KG1 (cell line): ENCODE measurements at places on chromosomes 4 and X.

- no peak for DNase-seq
Observed at GRCh38 chr4:8502836-8503585, 62.4 kb downstream of the TRMT44 start.

DNA sequence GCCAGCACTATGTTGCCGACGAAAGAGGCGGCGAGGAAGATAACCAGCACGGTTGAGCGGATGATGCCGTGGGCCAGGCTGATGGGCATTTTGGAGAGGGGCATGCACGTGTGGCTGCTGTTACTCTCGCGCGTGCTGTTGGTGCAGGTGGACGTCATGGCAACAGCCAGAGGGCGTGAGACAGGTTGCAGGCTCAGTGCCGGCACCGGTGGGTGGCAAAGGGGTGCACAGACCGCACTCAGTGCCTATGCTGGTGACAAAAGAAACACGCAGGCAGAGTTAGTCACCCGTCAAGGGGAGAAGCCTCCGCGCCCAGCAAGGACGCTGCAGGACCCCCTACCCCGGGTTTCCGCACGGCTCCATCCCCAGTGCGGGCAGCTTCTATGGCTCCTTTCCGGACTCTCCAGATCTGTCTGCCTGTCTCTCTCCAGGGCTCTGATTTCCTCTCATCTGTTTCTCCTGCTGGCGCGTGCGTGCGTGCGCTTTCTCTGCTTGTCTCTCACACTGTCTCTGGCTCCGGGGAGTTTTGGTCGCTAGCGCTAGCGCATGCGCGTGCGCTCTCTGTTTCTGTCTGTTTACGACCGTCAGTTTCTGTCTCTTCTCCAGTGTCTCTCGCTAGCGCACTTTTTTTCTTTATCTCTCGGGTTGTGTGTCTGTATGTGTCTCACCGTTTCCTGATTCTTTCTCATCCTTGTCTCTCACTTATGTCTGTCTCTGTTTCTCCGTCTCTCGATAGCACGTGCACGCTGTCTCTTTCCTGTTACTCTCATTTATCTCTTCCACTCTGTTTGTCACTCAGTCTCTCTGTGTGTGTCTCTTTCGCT is 2.1 kb downstream of the GPR101 start:
- no peak for DNase-seq

- DNase-seq: no peak
Observed at GRCh38 chrX:18985186-18985435, 1.2 kb upstream of the PHKA2 start.

GRCh38 chr4:24141836-24142235 is 252.0 kb upstream of the PPARGC1A start:
- DNase-seq: no peak

DNA sequence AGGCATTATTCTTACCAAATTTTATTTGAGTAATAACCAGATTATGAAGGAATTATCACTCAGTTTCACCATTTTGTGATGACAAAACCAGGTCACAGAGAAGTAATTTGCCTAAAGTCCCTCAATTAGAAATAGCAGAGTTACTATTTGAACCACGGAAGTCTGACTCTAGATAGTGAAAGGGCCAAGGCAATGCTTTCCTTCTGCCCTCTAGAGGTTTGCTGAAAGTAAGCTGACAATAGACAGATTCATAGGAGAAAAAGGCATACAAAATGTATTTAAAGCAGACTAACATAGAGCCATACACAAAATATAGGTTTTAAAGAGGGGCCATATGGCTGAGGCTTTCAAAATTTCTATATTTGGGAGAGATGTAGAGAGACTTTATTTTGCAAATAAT is 43.1 kb downstream of the CXXC4 start:
- DNase-seq: no peak

DNA sequence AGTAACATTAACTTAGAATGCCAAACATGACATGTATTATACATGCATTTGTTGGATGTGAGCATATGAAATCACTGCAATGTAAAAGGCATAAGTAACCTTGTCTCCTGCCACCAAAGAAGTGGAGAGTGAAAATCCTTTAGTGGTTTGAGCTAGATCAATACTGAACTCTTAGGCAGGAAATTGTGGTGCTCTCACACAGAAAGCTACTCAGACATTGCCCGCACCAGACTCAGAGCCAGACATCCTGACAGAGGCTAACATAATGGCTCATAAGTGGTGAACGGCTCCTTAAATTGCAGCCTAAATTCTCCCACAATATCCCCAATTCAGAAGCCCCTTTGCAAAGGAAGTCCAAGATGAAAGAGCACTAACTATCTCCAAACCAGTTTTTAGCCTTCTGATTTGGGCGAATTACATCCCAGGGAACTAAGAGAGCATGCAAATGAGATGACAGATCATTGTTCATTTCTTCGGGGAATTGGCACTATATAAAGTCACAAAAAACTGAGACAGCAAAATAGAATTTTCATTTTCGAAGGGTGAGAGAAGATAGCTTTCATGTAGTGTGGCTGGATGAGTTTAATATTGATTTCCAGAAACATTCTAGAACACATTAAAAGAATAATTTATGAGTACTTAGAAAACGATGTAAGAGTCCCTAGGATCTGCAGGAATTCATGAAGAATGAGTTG is 233.6 kb upstream of the RPS6KA3 start:
- DNase-seq: peak; percentile 2

- DNase-seq: no peak
Observed at GRCh38 chrX:45434231-45434630, 233.6 kb upstream of the DIPK2B start.

- DNase-seq: no peak
Observed at GRCh38 chrX:1213971-1214370, 1.5 kb upstream of the CRLF2 start.

- no peak for DNase-seq
Observed at GRCh38 chr4:14364953-14365536, 637.2 kb upstream of the CPEB2 start.

DNA sequence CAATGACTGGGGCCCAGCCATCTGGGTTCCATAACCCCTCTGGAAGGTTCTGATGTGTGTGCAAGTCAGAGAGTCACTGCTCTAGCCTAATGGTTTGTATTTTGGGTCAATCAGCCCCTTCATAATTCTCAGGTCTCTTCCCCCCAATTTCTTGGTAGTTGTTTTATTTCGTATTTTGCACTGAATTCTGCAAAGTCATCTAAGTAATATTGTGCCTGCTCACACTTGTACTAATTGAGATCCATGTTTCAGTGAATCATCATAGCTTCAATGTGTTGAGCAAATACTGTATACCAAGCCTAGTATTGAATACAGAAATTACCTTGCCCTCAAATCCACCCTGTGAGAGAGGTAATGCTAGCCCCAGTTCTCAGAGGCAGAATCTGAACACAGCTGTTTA is 28.0 kb upstream of the TBL1X start:
- DNase-seq: no peak

DNA sequence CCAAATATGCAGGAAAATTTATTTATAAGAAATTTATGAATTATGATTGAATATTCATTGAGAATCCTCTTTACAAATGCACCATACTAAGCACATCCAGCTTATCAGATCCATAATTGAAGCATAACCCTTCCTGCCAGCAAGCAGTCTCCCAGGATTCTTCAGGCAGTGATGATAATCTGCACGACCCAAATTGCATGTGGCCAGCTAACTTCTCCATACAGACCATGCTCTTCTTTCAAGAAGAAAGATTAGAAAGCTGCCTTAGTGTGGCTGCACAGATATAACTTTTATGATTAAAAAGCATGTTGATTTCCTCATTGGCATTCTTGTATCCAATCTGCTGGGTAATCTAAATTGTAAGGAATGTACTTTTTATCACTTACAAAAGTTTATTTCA is 3.3 kb upstream of the CBR4 start:
- no peak for DNase-seq

DNA sequence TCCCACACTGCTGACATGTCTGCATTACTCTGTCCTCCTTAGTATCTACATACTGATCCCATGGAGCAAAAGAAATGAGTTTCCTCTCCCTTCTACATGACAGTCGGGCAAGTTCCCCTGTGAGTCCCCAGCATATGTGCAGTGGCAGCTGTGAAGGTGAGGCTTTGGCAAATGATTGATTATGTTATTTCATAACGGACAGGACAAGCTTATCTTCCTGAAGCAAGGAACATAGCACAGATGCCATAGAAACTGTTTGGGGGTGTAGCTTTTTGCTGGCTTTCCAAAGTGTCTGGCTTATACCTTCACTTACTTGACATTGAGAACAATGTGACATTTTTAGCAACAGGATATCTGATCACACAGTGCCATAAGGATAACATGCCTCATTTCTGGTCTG is 136.8 kb upstream of the PDLIM3 start:
- no peak for DNase-seq

GRCh38 chr4:3388471-3389232 is 53.1 kb upstream of the HGFAC start:
- peak; percentile 20 for DNase-seq

GRCh38 chrX:9466736-9467135 is 1.9 kb downstream of the TBL1X start:
- DNase-seq: no peak

- DNase-seq: no peak
Observed at GRCh38 chrX:110414273-110414672, 55.6 kb downstream of the RTL9 start.

DNA sequence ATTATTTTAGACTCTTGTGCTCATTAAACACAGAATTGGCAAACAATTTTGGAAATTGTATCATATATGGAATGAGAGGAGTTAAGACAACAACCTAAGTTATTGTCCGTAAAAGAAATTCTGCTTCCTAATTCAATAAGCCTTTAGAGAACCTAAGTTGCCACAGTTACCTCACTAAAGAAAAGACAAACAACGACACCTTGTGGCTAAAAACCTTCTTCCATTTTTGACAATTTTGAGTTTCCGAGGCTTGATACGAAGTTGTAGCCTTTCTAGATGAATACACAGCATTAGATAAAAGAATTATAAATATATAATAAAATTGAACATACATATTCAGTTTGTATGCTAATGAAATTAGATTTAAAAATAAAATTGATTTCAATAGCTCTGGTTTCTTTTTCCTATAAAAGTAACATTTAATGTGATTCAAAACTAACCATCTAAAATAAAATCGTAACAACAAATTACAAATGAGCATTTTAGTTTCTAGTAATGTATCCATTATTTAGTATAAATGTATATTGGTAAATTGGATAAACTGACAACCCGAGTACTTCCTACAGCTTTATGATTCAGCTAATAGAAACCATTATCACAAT is 275.1 kb downstream of the GPM6A start:
- DNase-seq: no peak

- DNase-seq: no peak
Observed at GRCh38 chrX:67543818-67544217, at the start of gene AR. Gene AR (plus strand): TSS chrX:67544021. CDS start chrX:67545147, 1,126 bp downstream.

DNA sequence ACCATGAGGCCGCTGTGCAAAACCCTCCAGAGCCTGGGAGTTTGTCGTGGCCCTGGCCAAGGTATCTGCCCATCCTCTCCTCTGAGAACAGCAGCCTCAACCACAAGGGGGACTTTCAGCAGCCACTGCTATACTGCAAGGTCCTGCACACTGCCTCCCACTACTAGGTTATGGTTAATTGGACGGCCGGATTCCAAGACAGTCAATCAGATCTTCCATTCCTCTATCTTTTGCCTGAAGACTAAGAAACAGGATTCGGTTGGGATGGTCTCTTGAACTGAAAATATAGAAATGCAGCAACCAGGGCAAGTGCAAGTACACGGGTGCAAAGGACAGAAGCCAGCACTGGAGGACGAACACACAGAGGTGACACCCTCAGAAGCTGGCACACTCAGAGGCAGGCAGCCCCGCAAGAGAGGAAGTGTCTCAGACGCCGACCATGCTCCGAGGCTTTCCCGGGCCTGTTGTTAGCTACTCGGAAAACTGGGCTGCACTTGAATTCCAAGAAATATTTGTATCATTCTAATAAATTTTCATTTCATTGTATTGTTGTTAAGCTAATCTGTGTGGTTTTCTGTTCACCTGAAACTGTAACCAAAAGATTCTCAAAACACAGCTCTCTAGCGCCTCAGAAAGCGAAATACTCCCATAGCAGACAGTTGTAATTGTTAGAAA is 63.3 kb downstream of the AFAP1 start:
- DNase-seq: no peak

DNA sequence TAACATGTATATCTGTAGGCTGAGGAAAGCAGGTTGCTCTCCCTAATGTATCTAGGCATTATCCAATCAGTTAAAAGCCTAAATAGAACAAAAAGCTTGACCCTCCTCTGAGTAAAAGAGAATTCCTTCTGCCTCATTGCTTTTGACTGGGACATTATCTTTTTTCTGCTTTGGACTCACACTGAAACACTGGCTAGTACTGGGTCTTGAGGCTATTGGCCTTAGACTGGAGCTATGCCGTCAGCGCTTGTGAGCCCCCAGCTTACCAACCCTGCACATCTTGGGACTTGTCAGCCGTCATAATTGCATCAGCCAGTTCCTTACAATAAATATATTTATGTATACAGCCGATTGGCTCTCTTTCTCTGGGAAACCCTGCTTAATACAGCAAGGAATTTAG is 206.8 kb upstream of the ARHGAP24 start:
- no peak for DNase-seq

DNA sequence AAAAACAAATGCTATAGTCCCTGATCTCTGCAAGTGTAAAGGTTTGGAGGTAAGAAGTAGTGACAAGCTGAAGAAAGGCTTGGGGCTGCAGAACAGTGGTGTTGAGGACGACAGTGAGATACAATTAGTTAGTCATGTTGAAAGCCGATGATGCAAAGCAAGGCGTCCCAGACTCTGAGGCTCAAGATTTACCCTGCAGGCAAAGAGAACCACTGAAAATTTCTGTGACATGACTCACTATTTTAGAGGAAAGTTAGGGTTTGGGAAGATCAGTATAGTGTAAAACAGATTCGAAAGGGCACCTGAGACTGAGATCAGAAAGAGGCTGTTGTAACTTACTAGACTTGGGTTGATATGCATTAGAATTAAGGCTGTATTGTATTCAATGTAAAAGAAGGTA is 281.3 kb upstream of the FTHL17 start:
- DNase-seq: no peak

GRCh38 chrX:73561801-73562200 is 1.2 kb upstream of the CHIC1 start:
- DNase-seq: no peak

DNA sequence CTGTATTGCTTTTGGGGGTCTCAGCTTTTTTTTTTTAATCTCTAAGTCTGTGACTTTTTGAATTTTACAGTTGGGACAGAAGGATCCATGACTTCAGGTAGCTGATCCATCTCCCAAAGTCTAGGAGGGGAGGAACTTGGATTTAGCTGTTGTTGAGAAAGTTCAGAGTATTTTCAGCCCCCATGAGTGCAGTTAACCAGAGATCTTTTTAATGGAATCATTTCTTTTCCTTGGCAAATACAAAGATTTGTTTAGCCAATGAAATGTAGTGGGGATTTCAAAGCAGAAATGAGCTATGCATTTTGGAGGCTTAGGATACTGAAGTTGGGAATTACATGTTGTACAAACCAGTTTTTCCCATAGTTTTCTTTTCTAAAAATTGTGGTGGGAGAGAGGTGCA is 18.1 kb downstream of the FNIP2 start:
- no peak for DNase-seq

DNA sequence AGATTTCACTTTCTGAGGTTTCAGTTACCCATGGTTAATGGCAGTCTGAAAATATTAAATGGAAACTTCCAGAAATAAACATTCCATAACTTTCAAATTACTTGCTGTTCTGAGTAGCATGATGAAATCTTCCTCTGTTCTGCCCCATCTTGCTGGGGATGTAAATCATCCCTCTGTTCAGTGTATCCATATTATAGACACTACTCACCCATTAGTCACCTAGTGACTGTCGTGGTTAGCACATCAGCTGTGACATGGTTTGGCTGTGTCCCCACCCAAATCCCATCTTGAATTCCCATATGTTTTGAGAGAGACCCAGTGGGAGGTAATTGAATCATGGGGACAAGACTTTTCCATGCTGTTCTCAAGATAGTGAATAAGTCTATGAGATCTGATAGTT is 125.5 kb upstream of the GIMD1 start:
- DNase-seq: no peak
